ENCODE measurements at places on chromosomes 5 and 9.

DNA sequence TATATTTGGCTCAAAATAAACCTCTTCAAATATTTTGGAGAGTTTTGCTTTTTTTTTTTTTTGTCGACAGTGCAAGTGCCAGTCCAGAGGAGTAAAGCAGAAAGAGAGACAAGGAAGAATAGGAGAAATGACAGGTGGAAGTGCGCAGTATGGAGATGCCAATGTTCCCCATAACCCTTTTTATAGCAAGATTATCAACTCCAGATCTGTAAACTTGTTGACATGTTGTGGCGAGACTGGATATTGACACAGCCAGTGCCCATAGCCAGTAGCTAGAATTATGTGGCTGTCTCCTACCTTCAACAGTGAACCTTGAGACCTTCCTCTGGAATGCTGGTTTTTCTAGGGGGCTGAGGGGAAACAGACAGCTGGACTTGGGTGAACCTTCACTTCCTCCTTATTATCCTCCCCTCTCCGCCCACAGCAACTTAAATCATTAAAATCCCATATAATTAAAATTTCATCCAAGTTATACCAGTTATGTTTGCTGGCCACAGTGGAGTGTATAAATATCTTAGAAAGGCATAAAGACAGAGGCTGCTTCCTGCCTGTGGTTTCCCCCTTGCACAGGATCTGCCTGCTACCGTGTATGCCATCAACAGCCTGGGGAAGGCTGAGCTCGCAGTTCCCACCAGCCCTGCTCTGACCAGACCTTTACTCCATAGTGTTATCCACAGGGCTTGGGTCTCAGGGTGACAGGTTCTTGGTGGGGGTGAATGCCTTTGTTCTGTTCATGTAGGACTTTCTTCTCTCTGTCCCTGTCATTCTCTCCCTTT is 112.3 kb upstream of the ANKH start:
- peak; percentile 21 for DNase-seq

DNA sequence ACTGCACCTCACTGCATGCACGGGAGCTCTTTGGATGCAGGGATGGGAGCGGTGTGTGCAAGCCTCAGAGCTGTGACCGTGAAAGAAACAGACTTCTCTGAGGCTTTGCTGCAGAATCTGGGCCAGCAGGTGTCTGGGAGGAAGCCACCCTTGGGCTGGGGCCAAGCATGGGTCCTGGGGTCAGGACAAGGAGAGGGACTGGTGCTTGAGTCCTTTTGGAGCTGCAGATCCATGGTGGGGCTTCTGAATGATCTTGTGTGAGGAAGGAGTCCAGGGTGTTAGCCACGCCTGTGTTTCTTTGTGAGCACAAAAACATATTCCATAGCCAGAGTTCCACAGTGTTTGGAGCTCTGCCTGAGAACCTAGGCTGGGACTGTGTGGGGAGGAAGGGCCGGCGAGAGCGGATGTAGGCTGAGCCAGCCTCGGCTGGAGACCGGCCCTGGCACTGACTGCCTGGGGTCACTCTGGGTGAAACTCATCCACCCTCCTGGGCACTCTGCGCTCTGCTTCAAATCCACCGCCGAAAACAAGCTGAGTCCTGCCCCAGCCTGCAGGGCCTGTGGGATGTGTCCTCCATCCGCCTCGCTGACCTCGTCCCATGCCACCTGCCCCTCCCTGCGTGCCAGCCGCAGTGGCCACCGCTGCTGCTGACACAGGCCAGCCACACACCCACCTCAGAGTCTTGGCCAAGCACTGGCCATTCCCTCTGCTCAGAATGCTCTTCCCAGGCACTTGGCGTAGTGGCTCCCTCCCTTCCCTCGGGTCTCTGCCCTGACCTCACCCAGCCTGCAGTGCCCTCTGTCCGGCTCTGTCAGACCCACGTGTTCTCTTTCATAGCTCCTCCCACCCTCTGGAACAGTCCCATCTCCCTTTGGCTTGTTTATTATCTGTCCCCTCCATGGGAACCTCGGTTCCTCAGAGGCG is 26.7 kb downstream of the ERGIC1 start:
- no peak for DNase-seq

GRCh38 chr5:125215593-125215992 is 469.2 kb upstream of the ZNF608 start:
- DNase-seq: no peak

DNA sequence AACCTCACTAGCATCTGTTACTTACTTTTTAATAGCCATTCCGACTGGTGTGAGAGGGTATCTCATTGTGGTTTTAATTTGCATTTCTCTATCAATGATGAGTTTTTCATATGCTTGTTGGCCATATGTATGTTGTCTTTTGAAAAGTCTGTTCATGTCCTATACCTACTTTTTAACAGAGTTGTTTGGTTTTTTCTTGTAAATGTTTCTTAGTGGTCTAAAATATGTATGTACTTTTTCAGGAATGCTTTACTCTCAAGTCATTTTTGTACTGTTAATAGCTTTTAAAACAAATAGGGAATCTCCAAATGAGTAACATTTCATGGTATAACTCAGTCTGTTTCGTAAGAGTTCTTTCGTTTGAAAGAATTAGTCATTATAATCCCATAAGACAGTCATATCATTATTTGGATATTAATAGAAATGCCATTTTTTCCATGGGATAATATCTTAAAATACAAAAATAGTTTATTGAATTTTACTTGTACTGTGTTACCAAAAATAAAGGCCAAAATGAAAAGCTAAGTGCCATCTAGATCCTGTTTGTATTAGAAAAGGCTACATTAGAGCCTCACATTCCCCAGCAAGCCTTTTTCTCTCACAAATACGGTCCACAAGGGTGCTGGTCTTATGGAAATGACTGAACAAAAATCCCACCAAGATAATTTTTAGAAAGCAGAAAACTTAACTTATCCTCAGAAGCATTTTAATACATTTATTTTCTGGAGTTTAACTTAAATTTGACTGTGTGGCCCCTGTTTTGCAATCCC is 247.7 kb downstream of the PJA2 start:
- no peak for DNase-seq

DNA sequence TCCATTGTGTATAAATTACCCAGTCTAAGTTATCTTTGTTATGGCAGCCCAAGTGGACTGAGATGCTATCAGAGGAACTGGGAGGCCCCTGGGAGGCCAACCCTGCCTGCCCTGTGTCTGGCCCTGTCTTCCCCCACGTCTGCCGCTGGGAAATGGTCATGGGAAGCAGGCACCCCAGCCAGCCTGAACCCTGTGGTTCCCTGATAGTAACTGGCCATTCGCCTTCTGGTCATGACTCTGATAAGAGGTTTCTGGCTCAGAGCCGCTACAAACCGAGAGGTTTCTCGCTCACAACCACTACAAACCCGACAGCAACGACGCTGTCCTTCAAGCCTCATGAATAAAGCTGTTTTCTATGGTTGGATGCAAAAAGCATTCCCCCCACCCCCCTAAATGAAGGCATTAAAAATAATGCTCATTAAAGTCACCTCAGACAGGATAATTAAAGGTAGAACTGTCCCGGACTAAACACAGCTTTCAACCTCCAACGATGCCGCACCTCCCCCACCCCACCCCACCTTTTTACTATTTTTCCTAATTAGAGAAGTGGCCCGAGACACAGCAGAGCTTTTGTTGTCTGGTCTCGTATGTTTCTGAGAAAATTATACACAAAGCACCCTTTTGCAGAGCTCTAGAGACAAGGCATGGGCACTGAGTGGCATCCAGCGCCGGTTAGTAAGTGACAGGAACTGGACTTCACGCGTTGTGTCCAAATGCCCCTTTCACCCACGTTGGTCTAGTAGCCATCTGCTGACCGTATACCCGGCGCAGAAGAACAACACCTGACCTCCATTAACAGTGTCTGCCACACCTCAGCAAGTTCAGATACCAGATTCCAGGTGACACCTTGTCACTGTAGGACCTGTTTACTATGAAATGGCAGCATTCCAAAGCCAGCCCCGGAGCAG is 140.8 kb downstream of the COL23A1 start:
- DNase-seq: no peak

- no peak for DNase-seq
Measured at GRCh38 chr9:105859428-105860091, 165.2 kb downstream of the TMEM38B start.

DNA sequence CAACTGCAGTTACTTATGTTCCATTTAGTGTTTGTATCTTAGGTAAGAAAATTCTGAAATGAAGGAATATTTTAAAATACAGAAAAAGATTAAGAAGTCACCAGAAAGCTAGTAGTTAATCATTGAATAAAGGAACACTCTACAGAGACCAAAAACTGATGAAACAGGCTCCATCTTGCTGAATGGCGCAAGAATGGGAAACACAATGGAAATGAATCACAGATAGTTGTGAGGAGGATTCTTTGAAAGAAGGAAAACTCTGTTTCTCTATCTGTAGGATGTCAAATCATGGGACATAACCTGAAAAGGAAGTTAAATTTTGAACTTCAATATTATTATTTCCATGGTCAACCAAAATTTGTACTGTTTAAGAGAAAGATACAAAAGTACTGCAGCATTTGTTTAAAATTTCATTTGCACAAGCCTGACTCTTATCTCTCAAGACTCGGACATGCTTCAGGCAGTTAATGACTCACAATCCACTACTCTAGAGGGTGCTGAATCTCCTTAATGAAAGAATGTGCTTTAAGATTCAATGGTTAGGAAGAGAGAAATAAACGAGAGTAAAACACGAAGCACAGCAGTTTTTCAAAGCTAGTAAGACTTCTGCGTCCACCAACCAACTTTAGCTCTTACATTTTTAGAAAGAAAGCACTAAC is 1064.4 kb upstream of the DMAC1 start:
- DNase-seq: no peak

GRCh38 chr5:102865171-102865509 is 110.0 kb downstream of the PAM start:
- DNase-seq: no peak

GRCh38 chr5:168990679-168991078 is 310.3 kb downstream of the SLIT3 start:
- no peak for DNase-seq

- no peak for DNase-seq
Measured at GRCh38 chr9:4494332-4494731, 4.1 kb downstream of the SLC1A1 start.

- DNase-seq: no peak
Measured at GRCh38 chr5:22514231-22514630, 338.9 kb downstream of the CDH12 start.

GRCh38 chr5:41404757-41405156 is 105.6 kb downstream of the PLCXD3 start:
- DNase-seq: no peak

DNA sequence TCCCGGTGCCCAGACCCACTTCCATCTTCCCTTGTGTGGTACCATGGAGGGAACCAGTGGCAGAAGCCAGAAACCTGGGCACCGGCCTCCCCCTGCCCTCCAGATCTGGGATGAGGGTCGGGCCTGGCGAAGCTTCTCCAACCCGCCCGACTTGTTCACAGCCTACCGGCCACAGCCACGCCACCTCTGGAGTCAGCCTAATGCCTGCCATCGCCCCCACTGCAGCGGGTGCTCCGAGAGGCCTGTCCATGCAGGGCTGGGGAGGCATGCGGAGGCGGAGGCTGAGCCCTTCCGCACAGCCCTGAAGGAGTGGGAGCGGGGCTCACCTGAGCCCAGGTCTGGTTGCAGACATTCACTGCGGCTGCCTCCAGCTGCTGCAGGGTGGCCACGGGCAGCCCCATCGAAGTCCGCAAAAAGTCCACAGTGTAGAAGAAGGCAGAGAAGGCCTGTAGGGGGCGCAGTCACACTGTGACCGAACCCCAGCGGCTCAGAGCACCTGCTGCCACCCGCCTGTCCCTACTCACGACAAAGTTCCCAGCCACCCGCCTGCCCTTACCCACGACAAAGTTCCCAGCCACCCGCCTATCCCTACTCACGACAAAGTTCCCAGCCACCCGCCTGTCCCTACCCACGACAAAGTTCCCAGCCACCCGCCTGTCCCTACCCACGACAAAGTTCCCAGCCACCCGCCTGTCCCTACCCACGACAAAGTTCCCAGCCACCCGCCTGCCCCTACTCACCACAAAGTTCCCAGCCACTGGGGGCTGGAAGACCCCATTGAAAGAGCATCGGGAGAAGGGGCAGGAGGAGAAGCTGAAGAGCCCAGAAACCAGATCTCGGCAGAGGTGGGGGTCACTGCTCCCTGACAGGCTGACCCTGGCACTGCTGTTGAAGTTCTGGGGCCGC is 3.8 kb upstream of the NPDC1 start:
- peak; percentile 64 for DNase-seq

- no peak for DNase-seq
Measured at GRCh38 chr9:17433526-17433925, 145.3 kb upstream of the SH3GL2 start.

DNA sequence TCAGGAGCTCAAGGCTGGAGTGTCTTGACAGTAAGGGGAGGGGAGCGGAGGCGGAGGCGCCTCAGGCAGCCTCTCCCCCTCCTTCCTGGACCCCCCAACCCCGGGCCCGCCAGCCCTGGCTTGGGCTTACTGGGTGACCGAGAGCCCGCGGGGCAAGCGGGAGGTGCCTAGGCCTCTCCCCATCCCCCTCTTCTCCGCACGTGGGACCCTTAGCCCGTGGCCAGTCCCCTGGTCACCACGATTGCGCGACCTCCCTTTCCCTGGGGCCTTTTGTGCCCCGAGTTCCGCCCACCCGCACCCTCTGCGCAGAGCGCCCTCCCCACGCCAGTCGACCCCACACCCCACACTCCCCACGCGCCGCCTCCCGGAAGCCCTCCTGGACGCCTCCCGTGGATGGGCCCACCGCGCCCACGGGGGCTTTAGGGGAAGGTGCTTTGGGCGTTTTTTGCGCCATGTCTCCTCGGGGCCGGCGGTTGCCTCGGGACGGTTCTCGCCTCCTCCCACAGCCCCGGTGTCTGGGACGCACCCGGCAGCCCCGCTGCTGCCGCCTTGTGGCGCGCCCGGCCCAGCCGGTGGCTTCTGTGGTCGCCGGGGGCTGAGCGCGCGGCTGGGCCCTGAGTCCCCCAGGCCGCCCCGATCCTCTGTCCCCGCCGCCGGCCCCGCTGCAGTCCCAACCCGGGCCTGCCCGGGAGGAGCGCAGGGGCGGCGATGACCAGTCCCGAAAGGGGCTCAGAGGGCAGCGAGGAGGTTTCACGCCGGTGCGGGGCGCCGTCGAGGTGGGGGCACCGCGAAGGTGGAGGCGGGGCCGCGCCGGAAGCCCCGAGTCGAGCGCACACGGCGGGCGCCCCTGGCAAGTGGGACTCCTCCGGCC is 3.2 kb downstream of the TOR4A start:
- peak; percentile 18 for DNase-seq

DNA sequence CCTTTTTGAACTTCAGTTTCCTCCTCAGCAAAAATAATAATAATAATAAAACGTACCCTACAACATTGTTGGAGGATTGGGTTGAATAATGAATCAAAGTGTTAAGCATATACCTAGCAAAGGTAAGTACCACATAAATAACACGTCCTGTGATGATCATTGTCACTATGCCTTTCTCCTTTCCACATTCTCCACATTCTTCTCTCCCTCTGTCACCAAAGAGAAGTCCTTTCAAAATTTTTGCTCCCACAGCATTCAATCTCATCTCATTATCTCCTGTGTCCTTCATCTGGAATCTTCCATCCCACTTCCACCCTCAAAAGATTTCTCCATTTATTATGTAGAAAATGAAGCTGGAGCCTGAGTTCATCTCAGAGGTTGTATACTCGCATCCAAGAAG is 7.2 kb upstream of the ALDOB start:
- DNase-seq: no peak
